ENCODE measurements at places on chromosomes 3 and 15. TPM values are rescaled to one million over a fixed set of nuclear protein-coding genes. Genes with fewer than 3 reads are reported as not detected.

SPINK8 gene
- not detected for total RNA-seq

ATP2B2 gene
- total RNA-seq = under 0.01 TPM

GAP43 gene
- total RNA-seq = 0.45 TPM

SEMA3B gene
- total RNA-seq = 4.1 TPM

MEIS2 gene
- 13.4 TPM for total RNA-seq

SV2B gene
- not detected for total RNA-seq

FBXO40 gene
- not detected for total RNA-seq

ROBO1 gene
- total RNA-seq = 25.9 TPM

SCG3 gene
- not detected for total RNA-seq

LRRC28 gene
- 29.2 TPM for total RNA-seq

Data from LHCN-M2 (cell line).